ENCODE measurements at places on chromosomes 2 and 18.

DNA sequence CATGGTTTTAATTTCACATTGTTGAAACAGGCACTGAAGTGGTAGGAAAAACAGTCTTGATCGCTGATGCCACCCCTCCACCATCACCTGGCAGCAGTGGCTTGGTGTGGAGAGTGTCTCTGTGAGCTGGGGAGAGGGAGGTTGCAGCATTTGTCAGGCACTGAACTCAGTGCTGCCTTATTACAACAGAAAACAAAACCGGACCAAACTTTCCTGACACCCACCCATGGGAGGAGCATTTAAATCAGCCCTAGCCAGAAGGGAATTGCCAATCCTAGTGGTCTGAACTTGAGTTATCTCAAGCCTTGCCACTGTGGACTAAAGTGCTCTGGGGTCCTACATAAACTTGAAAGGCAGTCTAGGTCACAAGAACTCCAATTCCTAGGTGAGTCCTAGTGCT, 103.0 kb upstream of the LGALSL start:
- DNase-seq, result no peak

DNA sequence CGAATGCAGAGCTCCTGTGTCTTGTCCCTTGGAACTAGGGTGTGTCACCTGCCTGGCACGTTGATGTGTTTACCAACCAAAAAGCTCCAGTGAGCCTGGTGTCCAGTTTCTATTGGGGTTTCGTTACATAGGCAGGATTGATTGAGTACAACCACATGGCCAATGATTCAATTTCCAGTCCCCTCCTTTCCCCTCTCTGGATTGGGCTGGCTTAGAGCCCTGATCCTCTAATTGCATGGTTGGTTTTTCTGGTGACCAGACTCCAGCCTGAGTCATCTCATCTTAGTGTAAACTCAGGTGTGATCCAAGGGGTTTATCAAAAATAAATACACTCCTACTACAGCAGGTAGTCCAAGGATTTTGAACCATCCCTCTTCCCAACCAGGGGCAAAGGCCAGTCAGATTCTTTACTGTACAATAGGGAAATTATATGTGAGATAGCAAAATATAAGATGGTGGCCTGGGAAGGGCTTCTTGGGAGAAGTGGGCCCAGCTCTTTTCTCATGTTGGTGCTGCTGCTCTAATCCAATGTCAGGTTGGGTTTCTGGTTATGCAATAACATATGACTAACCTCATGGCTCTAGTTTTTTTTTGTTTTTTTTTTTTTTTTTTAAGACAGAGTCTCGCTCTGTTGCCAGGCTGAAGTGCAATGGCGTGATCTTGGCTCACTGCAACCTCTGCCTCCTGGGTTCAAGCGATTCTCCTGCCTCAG, 64.7 kb upstream of the MGAT5 start:
- DNase-seq, result no peak

DNA sequence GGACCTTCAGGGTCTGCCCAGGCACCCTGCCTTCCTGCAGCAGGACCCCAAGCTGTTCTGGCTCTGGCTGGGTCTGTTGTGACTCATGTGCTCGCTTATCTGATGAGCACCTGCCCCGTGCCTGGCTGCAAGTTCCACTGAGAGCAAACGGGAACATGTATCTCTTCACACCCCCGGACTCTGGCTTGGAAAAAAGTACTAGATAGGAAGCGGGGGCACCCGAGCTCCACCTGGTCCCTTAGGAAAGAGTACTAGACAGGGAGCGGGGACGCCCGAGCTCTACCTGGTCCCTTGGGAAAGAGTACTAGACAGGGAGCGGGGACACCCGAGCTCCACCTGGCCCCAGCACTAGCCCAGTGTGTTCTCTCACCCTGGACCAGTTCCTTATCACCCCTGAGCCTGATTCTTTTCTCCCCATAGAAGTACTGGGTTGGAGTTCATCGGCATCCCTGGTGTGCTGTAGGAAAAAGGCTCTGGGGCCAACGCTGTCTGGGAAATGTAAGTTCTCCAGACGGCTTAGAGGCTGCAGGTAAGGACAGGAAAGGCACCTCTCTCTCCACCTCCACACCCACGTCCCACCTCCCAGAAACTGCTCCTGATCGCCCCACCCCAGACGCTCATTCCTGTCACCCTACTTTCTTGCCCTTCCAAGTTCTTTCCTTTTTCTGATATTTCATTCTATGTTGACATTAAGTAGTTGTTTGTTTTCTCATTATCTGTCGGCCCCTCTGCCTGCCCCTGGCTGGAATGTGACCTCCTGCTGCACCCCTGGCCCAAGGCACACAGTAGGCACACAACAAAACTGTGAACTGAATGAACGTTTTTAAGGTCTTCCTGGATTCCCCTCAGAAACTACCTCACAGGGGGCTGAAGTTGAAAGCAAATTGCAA, 40.2 kb downstream of the HDAC4 start:
- no peak for DNase-seq

- DNase-seq, result no peak
These were observed 599.0 kb upstream of the SYT4 start for GRCh38 chr18:43876286-43876685.

GRCh38 chr2:46384457-46384815, 87.2 kb downstream of the EPAS1 start:
- no peak for DNase-seq

GRCh38 chr2:104215269-104216161, 638.4 kb upstream of the POU3F3 start:
- no peak for DNase-seq

GRCh38 chr2:239394346-239394945, 6.4 kb downstream of the HDAC4 start:
- no peak for DNase-seq

- DNase-seq, result no peak
These were observed 289.6 kb downstream of the GALNT13 start for GRCh38 chr2:154161286-154161685.

DNA sequence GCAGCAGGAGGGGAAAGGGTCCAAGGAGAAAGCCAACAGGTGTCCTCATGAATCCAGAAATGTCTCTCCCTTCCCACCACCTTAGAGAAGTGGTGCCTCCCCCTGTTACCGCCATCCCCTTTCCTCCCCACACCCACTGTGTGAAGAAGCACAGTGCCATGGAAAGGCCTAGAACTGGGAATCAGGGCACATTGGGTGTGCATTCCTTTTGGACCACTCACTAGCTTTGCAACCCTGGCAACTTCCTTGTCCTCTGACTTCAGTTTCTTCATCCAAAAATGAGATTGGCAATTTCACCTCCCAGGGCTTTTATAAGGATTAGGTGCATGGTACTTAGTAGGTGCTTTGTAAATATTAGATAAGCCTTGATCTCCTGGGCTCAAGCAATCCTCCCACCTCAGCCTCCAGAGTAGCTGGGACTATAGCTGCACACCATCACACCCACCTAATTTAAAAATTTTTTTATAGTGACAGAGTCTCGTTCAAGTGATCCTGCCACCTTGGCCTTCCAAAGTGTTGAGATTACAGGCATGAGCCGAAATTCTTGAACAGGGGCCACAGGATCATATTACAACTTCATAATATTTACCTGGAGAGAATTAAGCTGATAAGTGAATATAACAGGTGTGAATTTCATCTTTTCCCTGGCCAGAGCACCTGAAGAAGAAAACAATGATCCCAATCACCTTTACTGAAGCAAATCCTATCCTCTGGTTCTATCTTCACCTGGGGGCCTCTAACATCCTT, 97.9 kb upstream of the TAF1B start:
- no peak for DNase-seq

GRCh38 chr2:42390401-42390969, 29.5 kb upstream of the COX7A2L start:
- DNase-seq, result no peak

DNA sequence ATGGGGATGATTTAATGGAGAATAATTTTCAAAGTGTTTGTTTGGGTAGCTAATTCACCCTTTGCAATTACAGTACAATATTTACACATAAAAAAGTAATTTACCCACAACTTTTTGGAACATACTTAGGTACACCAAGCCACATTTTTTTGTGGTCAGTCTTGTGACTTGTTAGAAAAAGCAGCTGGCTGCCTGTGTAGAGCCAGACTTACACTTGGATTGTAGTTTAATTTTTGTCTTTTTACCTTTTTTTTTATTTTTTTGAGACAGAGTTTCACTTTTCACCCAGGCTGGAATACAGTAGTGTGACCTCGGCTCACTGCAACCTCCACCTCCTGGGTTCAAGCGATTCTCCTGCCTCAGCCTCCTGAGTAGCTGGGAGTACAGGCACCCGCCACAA, 45.4 kb downstream of the RALBP1 start:
- no peak for DNase-seq

- DNase-seq, result no peak
These were observed 10.5 kb downstream of the CYB5A start for GRCh38 chr18:74281011-74281979.

- DNase-seq, result no peak
These were observed 66.6 kb upstream of the WIPF1 start for GRCh38 chr2:174664084-174664759.

GRCh38 chr18:36402765-36403396, 105.4 kb downstream of the FHOD3 start:
- DNase-seq, result no peak

DNA sequence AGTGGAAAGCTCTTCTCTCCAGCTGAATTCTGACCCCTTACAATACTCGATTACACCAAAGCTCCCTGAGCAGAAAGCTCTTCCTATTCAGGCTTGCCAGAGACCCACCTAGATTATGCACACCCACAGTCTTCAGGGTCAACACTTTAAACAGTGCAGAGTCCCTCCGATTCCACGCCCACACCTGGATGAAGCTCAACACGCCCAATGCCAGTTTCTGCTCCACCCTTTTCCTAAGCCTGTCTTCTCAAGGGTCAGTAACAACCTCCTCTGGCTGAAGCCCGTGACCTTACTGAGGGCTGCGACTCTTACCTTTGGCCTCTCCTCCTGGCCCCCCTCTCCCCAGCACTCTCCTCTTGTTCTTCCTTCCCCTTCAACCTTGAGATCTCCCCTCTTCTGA, 492.0 kb upstream of the SALL3 start:
- DNase-seq, result no peak

DNA sequence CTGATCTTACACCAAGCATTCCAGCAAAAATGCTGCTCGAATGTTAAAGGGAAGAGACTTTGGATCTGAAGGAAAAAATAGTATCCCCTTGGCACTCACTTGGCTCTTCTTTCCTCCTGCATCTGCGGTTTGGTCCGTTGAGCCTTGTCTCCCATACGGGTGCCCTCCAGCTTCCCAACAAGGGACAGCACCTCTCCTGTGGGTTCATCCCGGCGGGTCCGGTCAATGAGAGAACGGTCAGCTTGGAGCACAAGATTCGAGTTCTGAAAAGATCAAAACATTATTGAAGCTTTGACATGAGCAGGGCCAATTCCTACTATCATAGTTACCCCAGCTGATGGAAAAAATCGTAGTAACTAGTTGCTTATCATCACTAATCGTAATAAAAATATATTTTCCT, 740 bp downstream of the SNRNP200 start:
- no peak for DNase-seq

DNA sequence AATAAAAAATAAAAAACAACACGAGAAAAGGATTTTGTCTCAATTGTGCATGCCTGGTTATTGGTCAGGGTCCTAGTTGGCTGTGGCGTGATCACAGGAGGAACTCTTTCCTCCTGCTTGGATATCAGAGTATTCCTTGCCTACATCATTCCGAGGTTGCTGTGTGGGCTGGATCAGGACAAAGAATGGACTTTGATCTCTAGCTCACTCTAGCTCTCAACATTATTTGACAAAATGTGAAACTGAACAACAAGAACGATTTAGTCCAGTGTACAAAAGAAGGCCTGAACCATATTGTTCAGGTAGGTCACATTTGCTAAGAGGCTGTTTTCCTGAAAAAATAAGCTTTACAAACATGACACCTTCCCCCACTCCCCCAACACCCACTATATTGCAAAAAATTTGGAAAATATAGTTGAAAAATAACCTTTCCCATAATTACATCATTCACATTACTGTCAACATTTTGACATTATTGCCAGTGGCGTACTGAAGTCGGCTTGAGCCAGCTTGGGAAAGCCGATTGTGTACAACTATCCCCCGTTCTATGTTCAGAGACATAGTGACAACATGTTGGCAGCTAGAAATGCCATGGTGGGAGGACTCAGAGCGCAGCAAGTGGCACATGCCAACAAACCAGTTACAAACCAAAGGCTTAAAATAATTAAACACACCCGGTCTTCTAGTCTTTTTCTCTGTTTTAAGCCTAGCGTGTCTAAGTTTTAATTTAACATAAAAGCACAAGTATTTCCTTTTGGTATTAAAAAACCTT, 179.0 kb downstream of the LPIN1 start:
- DNase-seq, result no peak

GRCh38 chr2:12501469-12502158, 215.1 kb upstream of the TRIB2 start:
- peak; percentile 69 for DNase-seq

DNA sequence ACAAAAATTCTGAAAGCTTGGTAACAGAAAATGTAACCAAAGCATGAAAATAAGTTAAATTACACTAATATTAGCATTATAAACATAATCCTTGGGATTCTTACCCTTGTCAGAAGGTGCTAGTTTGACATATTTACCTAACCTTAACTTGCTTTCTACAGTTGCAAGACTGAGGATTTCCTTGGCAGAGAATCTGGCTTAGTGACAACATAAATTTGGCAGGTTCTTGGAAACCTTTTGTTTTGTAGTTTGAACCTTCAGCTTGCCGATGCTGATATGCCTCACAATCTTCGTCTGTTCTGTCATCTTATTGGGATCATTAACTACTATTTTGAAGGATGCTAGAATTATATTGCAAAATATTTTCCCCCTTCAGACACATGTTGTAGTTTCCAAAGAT, 3.4 kb downstream of the XIRP2 start:
- DNase-seq, result no peak

- no peak for DNase-seq
These were observed 368.9 kb upstream of the MEIS1 start for GRCh38 chr2:66066032-66066431.

- DNase-seq, result no peak
These were observed 53.8 kb downstream of the TEX44 start for GRCh38 chr2:231646476-231646875.

- no peak for DNase-seq
These were observed 49.9 kb downstream of the UGP2 start for GRCh38 chr2:63891488-63892030.

- no peak for DNase-seq
These were observed 9.7 kb upstream of the SLC39A10 start for GRCh38 chr2:195647302-195647701.

GRCh38 chr2:101613056-101613704, 84.3 kb upstream of the MAP4K4 start:
- no peak for DNase-seq

- DNase-seq, result no peak
These were observed 614.2 kb upstream of the CDH2 start for GRCh38 chr18:28791101-28791500.

DNA sequence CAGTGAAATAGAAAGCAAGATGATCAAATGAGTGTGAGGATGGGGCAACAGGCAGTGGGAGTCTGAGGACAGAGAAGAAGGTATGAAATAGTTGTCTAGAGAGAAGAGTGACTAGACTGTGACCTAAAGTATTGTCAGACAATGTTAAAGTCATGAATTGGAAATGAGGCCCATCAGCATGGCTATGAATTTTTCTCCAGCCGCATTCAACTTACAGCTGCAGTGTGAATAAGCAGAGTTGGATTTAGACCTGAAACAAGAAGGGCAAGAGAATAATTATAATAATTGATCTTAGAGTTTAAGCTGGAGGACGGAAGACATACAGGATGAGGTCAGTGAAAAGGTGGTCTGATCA, 4.2 kb upstream of the TSPYL6 start:
- DNase-seq, result no peak
